ENCODE measurements at places on chromosomes 13 and 19. TPM values are rescaled to one million over a fixed set of nuclear protein-coding genes. Genes with fewer than 3 reads are reported as not detected.

GRCh38 chr19:49710372-49710951, 19.5 kb downstream of the CPT1C start:
- no peak for DNase-seq
- H3K27me3 ChIP-seq, result no peaks in the 10 kb centered on the region
- H3K4me3 ChIP-seq, result no peak overlapping the region
- H3K36me3 ChIP-seq, result no peaks in the 10 kb centered on the region
- no peak overlapping the region for H3K27ac ChIP-seq

GRCh38 chr19:33580026-33580644, 41.6 kb upstream of the CHST8 start:
- no peaks in the 10 kb centered on the region for H3K27me3 ChIP-seq
- DNase-seq, result no peak
- H3K27ac ChIP-seq, result no peak overlapping the region
- H3K4me3 ChIP-seq, result no peak overlapping the region

DNA sequence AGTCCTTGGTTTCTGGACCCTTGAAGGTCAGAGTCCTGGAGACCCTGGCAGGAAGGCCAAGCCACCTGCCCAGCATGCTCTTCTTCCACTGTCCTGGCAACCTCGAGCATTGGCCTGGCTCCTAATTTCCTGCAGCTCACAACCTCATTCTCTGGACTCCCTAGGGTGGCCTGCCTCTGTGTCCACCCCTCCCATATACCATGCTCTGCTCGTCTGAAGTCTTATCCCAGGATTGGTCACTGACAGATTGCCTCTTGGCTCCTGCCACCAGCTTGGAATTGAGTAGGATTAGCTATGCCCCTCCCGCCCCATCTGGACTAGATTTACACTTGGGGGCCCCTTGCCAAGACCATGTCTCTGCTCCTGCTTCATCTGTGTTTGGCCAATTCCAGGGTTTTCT, 17.1 kb upstream of the WASF3 start:
- no peak for DNase-seq
- no peak overlapping the region for H3K4me3 ChIP-seq
- H3K36me3 ChIP-seq, result no peaks in the 10 kb centered on the region
- H3K27ac ChIP-seq, result no peak overlapping the region
- no peaks in the 10 kb centered on the region for H3K4me1 ChIP-seq
- peaks cover 38% of the 10 kb centered on the region for H3K27me3 ChIP-seq

GRCh38 chr13:94333131-94333820, 146.2 kb downstream of the DCT start:
- no peak for DNase-seq
- H3K27ac ChIP-seq, result no peak overlapping the region
- H3K4me3 ChIP-seq, result no peak overlapping the region
- peaks cover 1% of the 10 kb centered on the region for H3K36me3 ChIP-seq

- H3K27ac ChIP-seq, result peak within 1 kb of the TSS; percentile 79
- peak within 1 kb of the TSS; percentile 84 for H3K4me3 ChIP-seq
- H3K4me1 ChIP-seq, result peaks cover 27% of the 10 kb centered on the region
- H3K36me3 ChIP-seq, result peaks cover 9% of the 10 kb centered on the region
- DNase-seq, result peak; percentile 85
- H3K27me3 ChIP-seq, result no peaks in the 10 kb centered on the region
These were observed at the start of gene ZNF579 for GRCh38 chr19:55580628-55581144. ZNF579 (minus strand) TSS chr19:55580848; CDS start chr19:55579639, 1,209 bp downstream.

Gene FUT2
- not detected for total RNA-seq

Gene IFNL1
- 1.7 TPM for total RNA-seq

Gene LRRC4B
- total RNA-seq, result 0.58 TPM

Gene ZNF177
- total RNA-seq, result 3.8 TPM
